ENCODE measurements at places on chromosomes 5 and 9. TPM values are rescaled to one million over a fixed set of nuclear protein-coding genes. Genes with fewer than 3 reads are reported as not detected.

PROB1 gene
- 5.2 TPM for total RNA-seq

NR5A1 gene
- not detected for total RNA-seq

- DNase-seq: peak; percentile 2
- H3K36me3 ChIP-seq: no peaks in the 10 kb centered on the region
- H3K4me1 ChIP-seq: no peaks in the 10 kb centered on the region
Observed at GRCh38 chr5:139808481-139809330, 13.1 kb downstream of the PSD2 start.

GRCh38 chr5:67467110-67467509 is 270.5 kb upstream of the CD180 start:
- no peaks in the 10 kb centered on the region for H3K4me1 ChIP-seq
- no peak overlapping the region for H3K27ac ChIP-seq
- DNase-seq: no peak
- no peak overlapping the region for H3K4me3 ChIP-seq
- H3K36me3 ChIP-seq: no peaks in the 10 kb centered on the region
- H3K27me3 ChIP-seq: no peaks in the 10 kb centered on the region

GRCh38 chr5:3127423-3127911 is 376.0 kb upstream of the IRX2 start:
- no peak for DNase-seq
- H3K4me1 ChIP-seq: no peaks in the 10 kb centered on the region
- no peak overlapping the region for H3K4me3 ChIP-seq
- peaks cover 7% of the 10 kb centered on the region for H3K36me3 ChIP-seq
- no peaks in the 10 kb centered on the region for H3K27me3 ChIP-seq
